ENCODE measurements at places on chromosomes 7 and 10.
A peak's percentile ranks its signal among the peaks of the same experiment; 100 is the strongest.

- no peak for DNase-seq
These were observed 181.8 kb downstream of the ANK3 start for GRCh38 chr10:60207894-60208293.

- peak; percentile 58 for DNase-seq
These were observed 14.0 kb upstream of the BLNK start for GRCh38 chr10:96285331-96285752.

DNA sequence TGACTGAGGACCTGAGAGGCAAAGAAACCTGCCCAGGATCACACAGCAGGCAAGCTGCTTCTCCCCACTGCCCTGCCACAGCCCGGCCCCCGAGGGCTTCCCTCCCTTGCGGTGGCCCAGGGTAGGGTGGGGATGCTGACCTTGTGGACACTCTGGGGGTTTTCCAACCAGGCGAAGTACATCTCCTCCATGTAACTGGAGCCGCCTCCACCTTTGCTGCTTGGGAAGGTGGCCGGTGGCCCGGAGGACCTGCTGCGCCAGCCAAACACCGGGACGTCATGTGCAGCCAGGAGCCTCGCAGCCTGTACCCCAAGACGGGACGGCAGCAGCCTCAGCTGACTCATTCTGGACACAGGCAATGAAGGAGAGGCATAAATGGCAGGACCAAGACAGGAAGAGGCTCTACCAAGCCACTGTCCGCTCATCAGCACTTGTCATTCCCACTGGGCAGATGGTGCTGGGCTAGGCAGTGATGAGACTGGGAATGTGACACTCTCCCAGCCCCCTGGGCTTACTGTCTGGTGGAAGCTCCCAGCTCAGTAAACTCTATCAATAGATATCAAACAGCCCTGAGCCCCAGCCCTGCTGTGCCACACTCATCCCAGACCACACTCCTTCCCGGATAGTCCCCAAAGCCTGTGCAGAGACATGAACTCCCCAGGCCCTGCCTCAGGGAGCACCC, 3.7 kb downstream of the OGDHL start:
- no peak for DNase-seq

GRCh38 chr10:118482393-118483331, 112.8 kb downstream of the PRLHR start:
- no peak for DNase-seq

GRCh38 chr7:47648275-47648925, 66.5 kb upstream of the TNS3 start:
- no peak for DNase-seq

All from vagina (tissue), 2 donors.